Activated CD8-positive, alpha-beta memory T cell treated with anti-CD3 and anti-CD28 coated beads for 1 hour (primary cell): ENCODE measurements at places on chromosomes 3 and 15.

DNA sequence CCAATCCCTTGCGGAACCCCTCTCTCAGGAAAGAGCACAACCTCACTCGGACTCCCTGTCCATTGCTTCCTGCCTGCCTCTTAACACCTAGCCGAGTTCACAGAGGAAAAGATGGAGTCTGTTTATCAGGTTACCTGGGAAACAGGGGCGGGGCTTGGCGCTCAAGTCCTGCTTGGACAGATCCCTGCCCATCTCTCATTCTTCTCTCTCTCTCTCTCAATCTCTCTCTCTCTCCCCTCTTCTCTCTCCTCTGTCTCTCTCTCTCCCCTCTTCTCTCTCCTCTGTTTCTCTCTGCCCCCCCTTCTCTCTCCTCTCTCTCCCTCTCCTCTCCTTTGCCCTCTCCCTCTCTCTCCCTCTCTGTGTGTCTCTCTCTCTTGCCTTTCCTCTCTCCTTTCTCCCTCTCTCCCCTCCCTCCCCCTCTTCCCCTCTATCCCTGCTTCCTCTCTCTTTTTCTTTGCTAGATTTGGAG, at the start of gene EFHB:
Gene EFHB, minus strand, starts transcription at position 120 of the 469 bp plus-strand sequence. CDS start 199 bp downstream, outside the sequence.
- no peak for DNase-seq

GRCh38 chr3:29771602-29772001, 490.7 kb downstream of the RBMS3 start:
- DNase-seq: no peak

DNA sequence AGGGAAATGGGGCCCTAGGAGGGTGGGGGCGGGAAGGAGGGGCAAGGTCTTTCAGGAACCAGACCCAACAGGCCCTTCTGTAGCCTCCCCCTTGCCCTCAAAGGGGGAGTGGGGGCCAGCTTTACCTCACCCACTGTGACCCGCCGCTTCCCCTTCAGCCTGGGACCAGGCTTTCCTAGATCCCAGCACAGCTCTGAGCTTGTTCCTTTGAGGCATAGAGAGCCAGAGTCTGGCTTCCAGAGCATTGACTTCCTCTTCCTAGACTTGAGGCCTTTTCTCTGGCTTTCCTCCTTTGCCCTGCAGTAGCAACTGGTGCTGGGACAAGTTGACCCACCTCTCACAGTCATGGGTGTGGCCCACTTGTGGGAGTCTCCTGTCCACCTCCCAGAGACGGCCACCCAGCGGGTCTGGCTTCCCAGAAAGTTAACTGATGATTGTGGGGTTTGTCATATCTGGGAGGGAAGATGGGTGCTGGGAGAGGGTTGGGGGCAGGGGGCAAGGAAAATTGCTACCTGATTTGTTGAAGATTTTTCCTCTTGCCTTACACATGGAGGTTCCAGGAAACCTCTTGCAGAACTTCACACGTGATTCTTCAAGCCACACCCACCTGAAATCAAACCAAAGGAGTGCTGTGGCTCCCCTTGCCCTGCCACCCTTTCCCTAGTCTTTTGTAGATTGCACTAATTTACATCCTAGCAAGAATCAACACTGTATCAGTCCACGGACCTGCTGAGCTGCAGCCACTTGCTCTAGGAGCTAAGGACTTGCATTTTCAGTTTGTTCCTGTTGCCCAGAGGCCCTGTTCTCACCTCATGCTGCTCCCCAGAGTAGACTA, 4.1 kb upstream of the CHST14 start:
- DNase-seq: no peak

- no peak for DNase-seq
Observed at GRCh38 chr3:71997066-71997653, 212.2 kb upstream of the PROK2 start.

DNA sequence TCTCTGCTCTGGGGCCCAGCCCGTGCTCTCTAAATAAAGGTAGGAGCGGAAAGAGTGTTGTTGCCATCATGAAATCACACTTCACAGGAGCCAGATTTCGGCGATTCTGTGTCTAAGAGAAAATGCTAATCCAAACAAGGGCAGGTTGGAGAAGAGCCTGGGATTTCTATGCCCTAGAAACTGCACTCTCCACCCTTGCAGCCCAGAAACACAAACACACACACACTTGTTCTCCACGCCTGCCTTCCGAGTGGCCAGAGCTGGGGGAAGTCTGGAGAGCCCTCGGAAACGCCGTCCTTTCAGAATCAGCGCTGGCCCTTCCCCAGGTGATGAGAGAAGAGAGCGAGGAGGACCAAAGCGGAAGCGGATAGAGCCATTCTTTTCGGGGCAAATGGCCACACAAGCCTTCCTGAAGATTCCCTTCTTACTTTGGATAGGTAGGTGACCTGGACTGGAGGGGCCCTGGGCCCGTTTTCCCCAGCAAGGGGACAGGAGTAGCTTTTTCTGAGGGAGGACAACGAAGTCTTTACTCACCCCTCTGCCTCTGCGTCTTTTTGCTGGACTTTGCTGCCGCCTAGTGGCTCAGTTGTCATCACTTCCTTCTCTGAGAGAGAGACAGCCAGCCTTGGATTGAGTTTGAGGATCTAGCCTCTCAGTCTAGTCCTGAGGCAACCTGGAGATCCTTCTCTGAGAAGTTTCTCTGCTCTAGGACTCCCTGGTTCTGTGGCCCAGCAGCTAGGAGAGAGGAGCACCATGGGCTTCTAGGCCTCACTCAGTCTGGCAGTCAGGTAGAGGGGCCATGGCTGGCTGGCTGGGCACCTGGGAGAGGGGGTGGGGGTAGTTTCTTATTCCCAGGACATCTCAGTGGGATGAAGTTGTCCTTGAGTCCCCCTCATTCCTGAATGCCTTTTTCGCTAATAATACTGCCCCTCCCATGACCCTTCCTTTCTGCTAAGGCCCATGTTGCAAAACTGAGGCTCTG, 37.7 kb downstream of the SENP8 start:
- DNase-seq: peak; percentile 55

DNA sequence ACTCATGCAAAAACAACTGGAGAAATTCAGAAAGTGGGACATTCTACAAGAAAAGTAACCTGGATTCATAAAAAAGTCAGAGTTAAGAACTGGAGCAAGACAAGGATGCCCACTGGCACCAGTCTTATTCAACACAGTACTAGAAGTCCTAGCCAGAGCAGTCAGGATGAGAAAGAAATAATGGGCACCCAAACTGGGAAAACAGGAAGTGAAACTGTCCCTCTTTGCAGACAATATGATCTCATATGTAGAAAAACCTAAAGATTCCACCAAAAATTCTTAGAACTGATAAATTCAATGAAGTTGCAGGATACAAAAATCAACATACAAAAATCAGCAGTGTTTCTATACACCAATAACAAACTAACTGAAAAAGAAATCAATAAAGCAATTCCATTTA, 37.4 kb downstream of the TXNRD3 start:
- no peak for DNase-seq

- no peak for DNase-seq
Observed at GRCh38 chr15:35374661-35375060, 171.3 kb downstream of the DPH6 start.

- DNase-seq: no peak
Observed at GRCh38 chr3:85603378-85603777, 644.6 kb downstream of the CADM2 start.

DNA sequence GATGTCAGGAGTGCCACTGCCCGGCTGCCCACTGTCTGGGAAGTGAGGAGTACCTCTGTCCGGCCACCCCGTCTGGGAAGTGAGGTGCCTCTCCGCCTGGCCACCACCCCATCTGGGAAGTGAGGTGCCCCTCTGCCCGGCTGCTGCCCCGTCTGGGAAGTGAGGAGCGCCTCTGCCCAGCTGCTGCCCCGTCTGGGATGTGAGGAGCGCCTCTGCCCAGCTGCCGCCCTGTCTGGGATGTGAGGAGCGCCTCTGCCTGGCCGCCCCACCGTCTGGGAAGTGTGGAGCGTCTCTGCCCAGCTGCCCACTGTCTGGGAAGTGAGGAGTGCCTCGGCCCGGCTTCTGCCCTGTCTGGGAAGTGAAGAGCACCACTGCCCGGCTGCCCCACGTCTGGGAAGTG, 3.3 kb downstream of the COX17 start:
- no peak for DNase-seq

GRCh38 chr3:107394502-107394901, 17.3 kb downstream of the CCDC54 start:
- DNase-seq: no peak

GRCh38 chr3:10416730-10417300, 88.6 kb downstream of the ATP2B2 start:
- no peak for DNase-seq

GRCh38 chr15:72116731-72117485, 1.0 kb downstream of the MYO9A start:
- DNase-seq: peak; percentile 7

- no peak for DNase-seq
Observed at GRCh38 chr3:105505170-105505569, 138.5 kb downstream of the ALCAM start.

DNA sequence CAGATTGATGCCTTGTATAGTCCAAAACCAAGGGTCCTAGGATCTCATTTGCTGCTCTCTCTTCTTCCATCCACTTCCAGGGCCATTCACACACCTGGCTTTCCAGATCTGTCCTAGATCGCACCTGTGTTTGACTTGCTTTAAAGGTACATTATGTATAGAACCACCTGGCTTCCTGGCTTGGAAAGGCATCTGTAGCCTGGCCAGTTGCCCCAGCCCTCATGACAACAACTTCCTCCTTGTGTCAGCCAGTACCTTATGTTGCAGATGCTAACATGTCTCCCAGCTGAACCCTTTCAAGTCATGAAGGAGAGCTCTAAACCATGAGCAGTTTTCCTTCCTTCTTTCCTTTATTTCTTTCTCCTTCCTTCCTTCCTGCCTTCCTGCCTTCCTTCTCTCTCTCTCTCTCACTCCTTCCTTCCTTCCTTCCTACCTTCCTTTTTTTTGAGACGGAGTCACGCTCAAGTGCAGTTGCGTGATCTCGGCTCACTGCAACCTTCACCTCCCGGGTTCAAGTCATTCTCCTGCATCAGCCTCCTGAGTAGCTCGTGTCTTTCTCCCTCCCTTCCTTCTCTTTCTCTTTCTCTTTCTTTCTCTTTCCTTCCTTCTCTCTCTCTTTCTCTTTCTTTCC, 2.5 kb upstream of the HTR3C start:
- no peak for DNase-seq

DNA sequence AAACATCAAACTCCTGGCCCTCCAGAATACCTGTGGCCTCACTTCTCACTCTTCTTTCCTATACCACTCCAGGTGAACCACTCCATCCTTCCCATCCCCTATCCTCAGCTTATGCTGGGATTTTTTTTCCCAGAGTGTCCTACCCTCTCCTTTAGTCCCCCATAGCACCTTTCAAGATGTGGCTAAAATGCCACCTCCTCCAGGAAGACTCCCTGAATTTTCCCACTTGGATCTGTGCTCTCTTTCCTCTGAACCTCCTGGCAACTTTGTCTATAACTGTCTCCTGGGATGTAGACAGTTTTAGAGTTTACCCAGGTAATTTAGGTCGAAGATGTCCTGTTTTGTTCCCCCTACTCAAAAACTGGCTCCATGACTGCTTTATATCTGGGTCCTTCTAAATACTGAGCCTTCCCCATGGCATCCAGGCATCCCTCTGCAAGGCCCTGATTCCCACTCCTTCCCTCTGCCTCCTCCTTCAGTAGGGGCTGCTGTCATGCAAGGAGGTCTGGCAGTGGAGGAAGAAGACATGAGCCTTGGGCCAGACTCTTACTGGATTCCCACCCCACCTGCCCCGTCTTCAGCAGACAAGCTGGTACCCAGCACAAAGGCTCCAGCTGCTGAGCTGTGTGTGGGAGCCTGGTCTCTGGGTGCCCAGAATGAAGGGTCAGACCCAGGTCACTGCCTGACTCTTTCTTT, 161.5 kb downstream of the SMAD6 start:
- DNase-seq: no peak

DNA sequence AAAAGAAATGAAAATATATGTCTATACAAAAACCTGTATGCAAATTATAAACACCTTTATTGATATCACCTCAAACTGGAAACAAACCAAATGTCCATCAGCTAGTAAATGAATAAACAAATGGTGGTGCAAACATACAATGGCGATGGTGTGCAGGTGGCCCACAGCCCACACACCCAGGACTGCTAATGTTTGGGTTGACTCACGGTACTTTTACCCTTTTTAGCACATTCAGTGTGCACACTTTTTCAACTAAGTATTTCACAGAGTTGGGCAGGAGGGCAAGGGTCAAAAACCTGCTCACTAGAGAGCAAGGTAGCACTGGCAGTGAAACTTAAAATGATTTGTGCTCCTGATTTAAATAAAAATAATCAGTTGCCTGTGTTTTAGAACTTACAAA, 123.1 kb upstream of the BHLHE40 start:
- no peak for DNase-seq

DNA sequence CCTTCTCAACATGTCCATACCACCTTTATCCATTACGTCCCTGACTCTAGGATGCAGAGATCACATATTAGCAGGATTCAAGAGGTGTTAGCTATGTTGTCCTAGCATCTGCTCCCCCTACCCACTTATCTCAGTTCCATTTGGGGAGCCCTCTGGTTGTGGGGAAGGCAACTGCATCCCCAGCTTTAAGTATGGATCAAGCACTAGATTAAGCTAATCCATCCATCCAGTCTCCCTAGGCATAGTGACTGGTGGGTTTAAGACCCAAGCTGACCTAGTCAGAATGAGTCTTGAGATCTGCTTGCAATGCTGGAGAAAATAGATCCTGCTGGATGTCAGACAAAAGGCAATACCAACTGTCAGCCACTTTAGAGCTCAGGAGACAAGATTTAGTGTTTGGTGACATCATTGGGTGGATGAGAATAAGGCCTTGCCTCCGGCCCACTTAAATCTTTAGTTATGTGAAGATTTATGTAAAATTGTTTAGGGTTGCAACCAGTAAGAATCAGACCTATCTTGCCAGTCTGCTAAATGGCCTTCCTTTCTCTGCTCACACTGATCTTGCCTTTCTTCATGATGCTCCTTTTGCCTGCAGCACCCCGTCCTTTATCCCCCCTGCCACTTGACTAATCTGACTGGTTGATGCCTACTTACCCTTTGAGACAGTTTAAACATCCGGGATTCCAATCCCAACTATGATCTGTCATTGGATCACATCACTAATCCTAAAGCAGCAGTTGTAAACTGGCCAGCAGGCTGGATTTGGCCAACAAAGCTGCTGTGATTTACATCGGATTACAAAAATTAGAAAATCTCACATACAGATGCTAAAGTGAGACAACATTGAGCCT, 2.1 kb upstream of the ISY1 start:
- DNase-seq: no peak

GRCh38 chr3:71614869-71615268, 31.3 kb upstream of the FOXP1 start:
- DNase-seq: no peak

DNA sequence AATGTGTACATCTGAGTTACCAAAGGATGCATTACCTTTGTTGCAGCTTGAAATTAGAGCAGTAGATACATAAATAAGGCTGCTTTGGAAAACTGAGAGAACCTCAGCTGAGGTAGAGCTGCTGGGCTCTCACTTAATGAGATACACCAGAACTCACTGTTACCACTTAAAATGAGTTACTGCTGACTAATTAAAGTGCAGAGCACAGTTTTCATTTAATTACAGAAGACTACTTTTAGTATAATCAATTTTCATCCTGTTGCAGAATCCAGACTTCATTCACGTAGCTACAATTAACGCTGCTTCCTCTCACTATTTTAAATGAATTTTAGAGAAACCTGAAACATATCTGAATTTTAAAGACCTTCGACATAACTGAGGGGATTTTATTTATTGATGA, 169.5 kb downstream of the USP13 start:
- no peak for DNase-seq

- DNase-seq: no peak
Observed at GRCh38 chr3:106263546-106263945, 394.7 kb upstream of the CBLB start.

- DNase-seq: no peak
Observed at GRCh38 chr3:172021164-172021563, 18.2 kb upstream of the FNDC3B start.
